Cerebellum (tissue), 4 donors: ENCODE measurements at places on chromosomes 1 and 21. TPM values are rescaled to one million over a fixed set of nuclear protein-coding genes. Genes with fewer than 3 reads are reported as not detected.

Gene CXADR
- total RNA-seq, result 139 TPM

Gene KRTAP7-1
- not detected for total RNA-seq

Gene CHI3L2
- not detected for total RNA-seq

Gene MYOM3
- 0.09 TPM for total RNA-seq

Gene PTPN7
- total RNA-seq, result 0.09 TPM

Gene EPHA8
- total RNA-seq, result 15.2 TPM

Gene RAB29
- total RNA-seq, result 3.4 TPM

Gene HEYL
- 0.82 TPM for total RNA-seq
